ENCODE measurements at places on chromosomes 6 and 20.

DNA sequence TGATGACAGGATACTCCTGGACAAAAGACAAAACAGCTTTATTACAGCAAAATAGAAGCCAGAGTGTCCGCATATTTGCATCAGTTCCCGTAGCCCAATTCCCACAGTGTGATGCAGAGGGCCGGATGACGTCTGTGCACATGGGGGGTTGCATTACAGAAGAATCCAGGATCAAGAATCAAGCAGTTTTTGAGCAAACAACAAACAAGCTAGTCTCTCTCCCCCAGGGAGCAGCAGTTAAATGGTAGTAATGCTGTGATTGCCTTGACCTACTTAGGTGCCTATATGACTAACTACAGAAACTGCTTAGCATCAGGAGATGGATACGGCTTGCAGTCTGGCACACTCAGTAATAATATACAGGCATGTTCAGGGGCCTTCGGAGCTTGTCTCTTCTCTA, 3.2 kb upstream of the SDHAF4 start:
- DNase-seq = no peak

DNA sequence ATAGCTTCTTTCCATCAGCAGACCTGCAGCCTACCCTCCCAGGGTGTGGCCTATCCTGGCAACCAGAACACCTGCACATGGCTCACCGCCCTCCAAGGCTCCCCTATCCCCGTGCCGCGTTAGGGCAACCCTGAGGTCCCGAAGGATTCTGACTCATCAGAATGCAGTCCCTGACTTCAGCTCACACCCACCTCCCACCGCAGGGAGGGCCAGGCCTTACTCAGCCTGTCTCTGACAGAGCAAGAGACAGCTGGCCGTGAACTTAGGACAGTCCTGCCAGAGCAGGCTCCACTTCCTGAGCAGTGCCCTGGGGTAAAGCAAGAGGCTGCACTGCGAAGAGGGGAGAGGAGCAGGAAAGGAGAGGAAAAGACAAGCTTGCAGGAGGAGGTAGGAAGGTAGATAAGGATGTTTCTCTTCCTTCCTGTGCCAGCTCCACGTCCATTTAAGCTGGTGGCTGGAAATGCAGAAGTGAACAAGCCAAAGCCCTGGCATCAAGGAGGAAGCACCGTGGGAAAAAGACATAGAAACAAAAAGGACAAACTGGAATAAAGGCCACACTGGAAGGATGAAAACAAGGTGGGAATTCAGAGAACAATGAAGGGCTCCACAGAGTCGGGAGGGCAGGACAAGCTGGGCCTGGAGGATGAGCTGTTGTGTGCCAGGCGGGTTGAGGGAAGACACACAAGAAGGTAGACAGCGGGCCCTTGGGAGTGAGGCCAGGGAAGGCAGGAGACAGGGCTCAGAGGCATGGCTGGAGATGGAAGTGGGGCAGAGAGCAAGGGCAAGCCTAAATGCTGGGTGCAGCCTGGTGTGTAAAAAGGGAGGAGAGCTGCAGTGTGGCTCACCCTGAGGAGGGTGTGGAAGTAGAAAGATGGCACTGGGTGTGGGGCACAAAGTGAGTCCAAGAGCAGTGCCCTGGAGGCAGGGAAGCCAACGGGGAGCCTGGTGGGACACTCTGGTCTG, 102.7 kb downstream of the SLC23A2 start:
- DNase-seq = peak; percentile 26

GRCh38 chr20:24747881-24748595, 201.0 kb upstream of the CST7 start:
- no peak for DNase-seq

- DNase-seq = no peak
Observed at GRCh38 chr6:14197118-14197517, 79.5 kb downstream of the CD83 start.

DNA sequence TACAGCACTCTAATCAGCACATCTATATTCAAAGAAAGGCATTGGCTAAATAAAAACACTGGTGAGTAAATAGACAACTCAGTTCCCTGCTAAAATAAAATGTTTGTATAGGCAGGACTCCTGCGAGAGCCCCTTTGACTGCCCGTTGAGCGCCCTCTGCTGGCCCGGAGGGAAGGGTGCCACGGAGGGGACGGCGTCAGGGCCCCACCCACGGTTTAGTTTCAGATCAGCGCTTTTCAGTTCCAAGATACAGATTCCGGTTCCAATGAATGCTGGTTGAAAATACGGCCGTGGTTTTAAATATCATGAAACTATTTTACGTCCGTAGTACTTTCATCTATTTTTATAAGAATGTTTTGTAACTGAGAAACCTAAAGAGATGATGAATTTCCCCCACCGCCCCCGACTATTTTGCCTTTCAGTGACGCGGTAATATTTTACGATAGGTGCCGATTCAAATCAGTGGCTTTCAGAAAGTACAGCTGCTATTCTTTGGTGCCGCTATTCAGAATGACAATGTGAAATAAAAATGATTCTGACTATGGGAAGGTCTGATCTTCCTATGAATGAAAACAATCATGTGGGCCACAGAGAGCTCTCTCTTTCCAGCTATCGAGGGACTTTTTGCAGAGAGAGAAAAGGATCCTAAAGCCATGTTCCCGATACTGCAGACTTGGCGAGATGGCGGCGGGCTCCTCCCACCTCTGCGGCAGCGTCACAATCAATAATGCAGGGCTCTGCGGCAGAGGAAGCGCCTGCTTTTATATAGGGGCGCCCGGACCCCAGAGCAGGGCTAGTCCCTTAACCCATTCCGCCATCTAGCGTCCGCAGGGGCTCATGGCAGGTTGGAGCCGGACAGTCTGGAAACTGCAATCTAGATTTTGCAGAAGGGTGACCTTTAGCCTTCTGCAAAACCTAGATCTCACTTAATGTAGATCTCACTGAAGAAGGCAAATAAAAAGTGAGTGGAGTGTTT, 10.6 kb upstream of the CCN6 start:
- peak; percentile 95 for DNase-seq

GRCh38 chr6:57134954-57135353, 37.2 kb upstream of the BAG2 start:
- no peak for DNase-seq

GRCh38 chr6:37502703-37503291, 3.1 kb upstream of the CCDC167 start:
- no peak for DNase-seq

DNA sequence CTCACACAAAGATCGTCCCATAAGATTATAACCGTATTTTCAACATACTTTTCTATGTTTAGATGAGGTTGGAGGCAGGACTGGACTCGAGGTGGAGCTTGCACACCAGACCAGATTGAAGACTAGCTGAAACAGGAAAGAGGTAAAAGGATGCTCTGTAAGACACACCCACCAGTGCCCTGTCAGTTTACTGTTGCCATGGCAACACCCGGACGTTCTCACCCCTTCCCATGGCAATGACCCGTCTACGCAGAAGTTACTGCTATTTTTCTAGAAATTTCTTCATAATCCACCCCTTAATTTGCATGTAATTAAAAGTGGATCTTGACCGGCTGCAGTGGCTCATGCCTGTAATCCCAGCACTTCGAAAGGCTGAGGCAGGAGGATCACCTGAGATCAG, 13.6 kb upstream of the SRSF6 start:
- peak; percentile 13 for DNase-seq

DNA sequence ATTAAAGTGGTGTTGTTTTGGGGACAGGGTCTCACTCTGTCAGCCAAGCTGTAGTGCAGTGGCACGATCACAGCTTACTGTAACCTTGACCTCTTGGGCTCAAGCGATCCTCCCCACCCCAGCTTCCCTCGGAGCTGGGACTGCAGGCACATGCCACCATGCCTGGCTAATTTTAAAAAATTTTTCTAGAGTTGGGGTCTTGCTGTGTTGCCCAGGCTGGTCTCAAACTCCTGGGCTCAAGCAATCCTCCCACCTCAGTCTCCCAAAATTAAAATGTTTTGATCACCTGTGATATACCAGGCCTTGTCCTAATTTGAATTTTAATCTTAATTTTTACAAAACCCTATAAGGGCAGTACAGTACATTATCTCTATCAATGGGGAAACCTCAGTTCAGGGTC, 25.5 kb downstream of the ACOT13 start:
- no peak for DNase-seq

- no peak for DNase-seq
Observed at GRCh38 chr6:84774157-84774984, 10.0 kb upstream of the TBX18 start.

- DNase-seq = peak; percentile 94
Observed at GRCh38 chr6:89145956-89146717, at the start of gene PM20D2. PM20D2 (plus strand) TSS chr6:89146055; CDS start chr6:89146145, 90 bp downstream.

Data from NB4 (cell line).